ENCODE measurements at places on chromosomes 4 and X.

GRCh38 chrX:74232859-74233258 is 71.1 kb upstream of the ZCCHC13 start:
- no peak for DNase-seq

DNA sequence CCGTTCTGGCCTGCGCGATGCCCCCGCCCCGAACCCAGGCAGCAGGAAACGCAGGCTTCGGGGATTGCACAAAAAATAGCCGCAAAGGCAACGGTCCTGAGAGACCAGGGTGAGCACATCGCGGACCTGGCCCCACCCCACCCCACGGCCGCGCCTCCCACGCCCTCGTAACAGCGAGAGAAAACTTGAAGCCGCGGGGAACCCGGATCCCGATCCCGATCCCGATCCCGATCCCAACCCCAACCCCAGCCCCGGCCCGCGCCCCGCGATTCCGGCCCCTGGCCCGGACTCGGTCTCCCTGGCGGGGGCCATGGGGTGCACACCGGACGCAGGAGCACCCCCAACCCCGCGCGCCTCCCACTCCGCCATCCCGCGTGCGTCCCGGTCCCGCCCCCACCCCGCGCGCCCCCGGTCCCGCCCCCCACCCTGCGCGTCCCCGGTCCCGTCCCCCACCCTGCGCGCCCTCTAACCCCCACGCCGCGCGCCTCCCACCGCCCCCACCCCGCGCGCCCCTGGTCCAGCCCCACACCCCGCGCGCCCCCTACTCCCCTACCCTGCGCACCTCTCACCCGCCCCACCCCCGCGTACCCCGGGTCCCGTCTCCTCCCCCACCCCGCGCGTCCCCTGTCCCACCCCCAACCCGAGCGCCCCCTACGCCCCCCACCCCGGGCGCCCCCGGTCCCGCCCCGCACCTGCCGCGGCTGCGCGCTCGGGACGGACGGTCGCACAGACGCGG is 29.0 kb downstream of the NOP14 start:
- DNase-seq = no peak

DNA sequence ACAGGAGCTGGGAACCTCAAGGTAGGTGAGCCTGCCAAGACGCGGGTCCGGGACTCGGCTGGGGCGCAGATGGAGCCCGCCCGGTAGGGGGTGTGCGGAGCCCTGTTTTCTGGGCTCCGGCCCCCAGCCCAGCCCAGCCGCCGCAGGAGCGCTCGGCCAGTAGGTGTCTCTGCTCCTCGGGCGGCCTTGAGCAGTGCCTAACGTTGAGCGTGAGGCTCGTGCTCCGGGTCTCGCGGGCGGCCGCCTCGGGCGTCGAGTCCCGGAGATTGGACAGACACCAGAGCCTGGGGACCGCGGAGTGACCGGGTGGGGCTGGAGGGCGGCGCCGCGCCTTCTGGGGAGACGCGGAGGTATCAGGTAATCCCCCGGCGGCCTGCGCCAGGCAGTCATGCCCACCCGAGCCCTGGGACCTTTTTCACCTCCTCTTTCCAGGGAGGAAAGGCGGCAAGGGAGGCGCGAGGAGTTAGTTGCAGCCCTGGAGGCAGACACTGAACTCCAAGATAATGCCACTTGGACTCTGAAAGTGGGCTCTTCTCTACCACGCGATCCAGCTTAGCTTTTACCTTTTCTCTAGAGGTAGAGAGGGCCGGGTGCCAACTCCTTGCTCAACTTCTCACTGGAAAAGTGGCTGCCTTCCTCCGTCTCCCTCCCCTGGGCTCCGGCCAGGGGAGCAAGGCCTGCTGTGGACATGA is 14.5 kb upstream of the FGG start:
- DNase-seq = peak; percentile 40

DNA sequence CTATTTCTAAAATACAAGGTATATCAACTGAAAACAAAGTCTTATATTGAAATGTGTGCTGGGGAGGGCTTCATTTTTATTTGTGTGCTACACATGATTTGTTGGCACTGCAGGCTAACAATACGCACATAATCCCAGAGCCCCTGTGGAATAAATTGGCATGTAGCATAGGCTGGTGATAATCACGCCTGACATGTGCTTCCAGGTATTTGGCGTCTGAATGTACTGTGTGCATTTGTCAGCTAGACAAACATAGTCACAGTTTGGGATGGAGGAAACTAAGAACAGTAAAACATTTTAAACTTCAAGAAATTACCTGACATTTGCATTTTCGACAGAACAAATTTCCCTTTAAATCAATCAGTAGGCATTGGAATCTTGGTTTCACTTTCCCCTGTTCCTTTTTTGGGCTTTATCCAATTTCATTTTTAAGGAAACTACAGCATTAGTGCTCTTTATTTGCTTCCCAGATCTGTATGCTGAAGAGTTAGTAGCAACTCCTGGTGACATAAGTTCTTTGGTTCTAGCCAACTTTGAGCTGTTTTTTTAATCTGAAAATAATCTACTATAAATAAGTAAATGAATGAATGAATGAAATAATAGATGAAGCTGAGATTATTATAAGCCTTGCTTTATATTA is 472.3 kb downstream of the PDHA2 start:
- DNase-seq = no peak

- DNase-seq = no peak
These were observed 118.4 kb upstream of the WDR17 start for GRCh38 chr4:175947117-175947722.

DNA sequence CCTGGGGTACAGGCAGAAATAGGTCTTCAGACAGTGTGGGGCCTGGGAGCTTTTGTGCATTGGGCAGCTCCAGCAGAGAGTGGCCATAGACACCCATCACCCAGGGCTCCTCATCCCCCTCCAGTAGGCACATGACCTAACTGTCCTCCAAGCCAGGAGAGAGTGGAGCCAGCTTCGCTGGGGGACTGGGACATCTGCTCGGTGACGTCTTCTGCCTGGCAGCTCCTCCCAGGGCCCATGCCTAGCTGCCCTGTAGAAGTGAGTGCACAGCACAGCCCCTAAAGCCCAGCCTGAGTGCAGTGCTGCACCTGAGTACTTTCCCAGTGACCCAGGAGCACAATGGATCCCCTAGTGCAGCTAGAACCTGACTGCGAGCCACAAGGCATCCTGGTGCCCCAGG is 279.7 kb upstream of the SLC7A11 start:
- no peak for DNase-seq

DNA sequence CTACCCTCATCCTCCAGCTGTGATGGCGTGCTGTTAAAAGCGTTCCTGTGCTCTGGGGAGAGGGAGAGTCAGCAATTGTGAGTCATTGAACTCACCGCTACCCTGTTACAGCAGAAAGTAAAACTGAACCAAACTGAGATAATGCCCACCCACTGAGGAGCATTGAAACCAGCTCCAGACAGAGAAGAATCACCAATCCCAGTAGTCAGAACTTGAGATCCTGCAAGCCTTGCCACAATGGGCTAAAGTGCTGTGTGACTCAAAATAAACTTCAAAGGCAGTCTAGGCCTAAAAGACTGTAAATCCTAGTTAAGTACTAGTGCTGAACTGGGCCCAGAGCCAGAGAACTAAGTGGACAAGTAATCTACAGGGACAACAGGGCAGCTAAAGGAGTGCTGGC is 1394.2 kb upstream of the DIAPH2 start:
- no peak for DNase-seq

DNA sequence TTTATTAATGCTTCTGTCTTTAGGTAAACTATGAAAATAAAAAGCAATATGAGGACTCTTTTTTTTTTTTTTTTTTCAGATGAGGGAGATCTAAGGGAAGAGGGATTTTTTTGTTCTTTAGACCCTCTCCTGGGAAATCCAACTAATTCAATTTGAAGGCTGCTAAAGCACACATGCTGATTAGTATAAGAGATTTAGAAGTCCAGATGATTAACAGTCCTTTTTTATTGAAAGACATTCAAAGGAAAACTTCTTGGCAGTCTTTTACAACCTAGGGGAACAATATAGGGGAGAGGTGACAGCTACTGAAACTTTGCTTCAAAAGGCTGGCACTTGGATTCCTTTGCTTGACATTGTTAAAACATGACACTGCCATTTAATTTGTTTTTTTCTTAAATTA is 602.5 kb downstream of the RAPGEF2 start:
- no peak for DNase-seq

DNA sequence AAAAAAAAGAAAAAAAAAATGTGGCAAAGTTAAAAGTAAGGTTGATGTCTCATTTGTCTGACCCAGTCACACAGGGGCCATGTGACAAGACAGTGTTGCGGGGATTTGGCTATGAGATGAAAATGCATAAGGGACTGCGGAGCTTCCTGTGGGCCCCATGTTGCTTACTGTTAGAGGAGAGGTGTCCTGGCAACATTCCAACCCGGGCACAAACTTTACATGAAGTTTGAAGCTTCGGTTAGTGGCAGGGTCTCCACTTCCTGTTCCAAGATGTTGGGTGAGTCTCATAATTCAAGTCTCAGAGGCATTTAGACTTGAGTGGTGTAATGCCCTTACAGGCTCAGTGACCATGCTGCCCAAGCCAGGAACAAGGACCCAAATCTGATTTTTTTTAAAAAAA is 111.3 kb downstream of the MAML3 start:
- DNase-seq = no peak

DNA sequence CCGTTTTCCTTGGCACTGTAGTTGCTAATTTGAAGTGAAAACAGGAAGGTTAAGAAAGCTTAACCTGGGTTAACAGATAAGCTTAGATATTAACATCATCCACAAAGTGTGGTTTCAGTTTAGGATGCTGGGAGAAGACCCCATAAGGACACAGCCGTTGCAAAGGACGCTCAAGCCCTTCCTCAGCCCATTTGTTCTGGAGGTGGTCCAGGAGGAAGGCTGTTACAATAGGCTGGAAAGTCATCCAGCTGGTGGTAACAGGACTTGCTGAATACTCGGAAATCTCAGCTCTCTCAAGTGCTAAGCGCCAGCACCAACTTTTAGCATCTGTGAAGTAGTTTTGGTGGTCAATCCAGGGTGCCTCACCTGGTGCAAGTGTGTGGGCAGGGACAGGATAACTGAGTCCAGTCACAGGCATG is 14.2 kb downstream of the CHST7 start:
- no peak for DNase-seq

GRCh38 chr4:128840711-128841318 is 31.3 kb downstream of the JADE1 start:
- DNase-seq = no peak

GRCh38 chr4:8461086-8461485 is 20.5 kb downstream of the TRMT44 start:
- DNase-seq = no peak

DNA sequence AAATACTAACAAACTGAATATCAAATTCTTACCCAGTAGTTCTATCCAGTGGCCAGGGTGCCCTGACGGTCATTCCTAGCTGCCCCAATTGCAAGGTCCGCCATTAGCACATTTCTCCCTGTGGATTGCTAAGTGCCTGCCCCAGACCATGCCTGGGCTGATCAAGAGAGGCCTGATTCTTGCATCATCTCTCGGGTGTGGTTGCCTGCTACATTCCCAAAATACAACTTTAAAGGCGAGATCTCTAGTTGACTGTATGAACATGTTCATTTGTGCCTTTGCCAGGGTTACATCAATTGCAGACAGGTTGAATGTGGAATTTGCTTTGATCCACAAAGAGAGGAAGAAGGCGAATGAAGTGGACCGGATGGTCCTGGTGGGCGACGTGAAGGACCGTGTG is 28.0 kb downstream of the PRPS2 start:
- no peak for DNase-seq

- no peak for DNase-seq
These were observed 34.5 kb upstream of the VEGFD start for GRCh38 chrX:15418707-15419181.

- DNase-seq = no peak
These were observed 3.3 kb upstream of the ZNF518B start for GRCh38 chr4:10460313-10461047.

- no peak for DNase-seq
These were observed 95.8 kb downstream of the IQCM start for GRCh38 chr4:149719806-149720205.

- DNase-seq = no peak
These were observed 56.4 kb downstream of the DCX start for GRCh38 chrX:111355523-111356115.

DNA sequence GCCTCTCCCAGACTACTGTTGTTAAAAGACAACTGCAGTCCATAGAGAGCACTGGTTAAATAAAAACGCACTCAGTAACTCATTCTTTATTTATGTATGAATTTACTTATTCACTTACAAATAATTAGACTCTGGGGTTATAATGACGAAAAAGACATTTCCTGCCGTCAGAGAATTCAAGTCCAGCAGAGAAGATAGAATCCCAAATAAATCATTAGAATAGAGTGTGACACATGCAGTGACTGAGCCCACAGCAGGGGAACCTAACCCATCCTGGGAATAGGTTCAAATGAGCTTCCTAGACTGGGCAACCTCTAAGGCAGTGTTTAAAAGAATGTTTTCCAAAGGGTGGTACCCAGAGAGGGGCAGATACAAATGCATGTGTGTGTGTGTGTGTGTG is 53.9 kb downstream of the FGFBP1 start:
- no peak for DNase-seq

DNA sequence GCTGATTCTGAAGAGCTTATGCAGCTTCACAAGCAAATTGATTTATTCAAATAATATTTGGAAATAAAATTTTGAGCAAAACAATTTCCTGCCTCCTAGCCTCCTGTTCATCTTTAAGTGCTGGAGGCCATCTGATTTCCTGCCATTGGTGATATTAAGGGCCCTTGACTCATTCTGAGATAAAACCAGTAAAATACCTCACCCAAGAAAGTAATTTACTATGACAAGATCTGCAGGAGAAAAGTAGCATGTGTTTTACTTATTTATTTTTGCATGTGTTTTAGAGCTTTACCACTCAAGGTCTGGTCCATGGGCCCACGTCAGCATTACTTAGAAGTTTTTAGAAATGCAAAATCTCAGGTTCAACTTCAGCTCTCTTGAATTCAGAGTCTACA is 67.7 kb downstream of the DCLK2 start:
- DNase-seq = no peak

DNA sequence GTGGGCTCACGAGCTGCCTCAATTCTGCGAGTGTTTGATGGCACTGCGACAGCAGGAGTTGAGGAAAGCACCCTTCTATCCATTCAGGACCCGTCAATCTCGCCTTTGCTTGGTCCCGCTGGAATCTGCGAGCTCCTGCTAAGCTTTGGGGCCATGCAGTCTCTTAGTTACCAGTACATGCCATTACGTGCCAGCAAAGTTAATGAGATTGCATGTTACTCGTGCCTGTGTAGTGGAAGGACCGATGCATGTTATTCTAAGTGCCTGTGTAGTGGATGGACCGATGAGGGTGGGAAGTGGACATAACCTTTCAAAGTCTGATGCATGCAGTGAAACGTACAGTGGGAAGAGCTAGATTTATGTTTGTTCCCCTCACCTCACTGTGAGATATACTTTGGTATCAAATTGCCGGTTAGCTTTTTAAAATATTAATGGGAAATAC is 569 bp downstream of the RPS3A start:
- peak; percentile 61 for DNase-seq

- no peak for DNase-seq
These were observed 54.5 kb upstream of the WDR1 start for GRCh38 chr4:10171055-10171454.

DNA sequence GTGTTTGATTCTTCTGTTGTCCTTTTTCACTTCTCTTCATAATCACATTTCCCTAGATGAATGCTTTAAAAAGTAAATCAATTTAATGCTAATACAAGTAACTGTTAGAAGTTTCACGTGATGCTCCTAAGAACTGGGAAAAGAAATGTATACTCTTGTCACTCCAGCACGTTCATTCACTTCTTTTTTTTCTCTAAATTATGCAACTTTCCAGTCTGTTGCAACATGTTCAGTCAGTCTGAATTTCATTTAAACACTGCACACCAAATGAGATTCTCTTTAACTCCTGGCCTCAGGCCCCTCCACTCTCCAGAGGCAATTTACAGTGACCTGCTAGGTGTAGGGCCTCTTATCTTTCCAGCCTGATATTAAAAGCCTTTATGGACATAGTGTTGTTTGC is 321.9 kb downstream of the HS3ST1 start:
- peak; percentile 13 for DNase-seq
